ENCODE measurements at places on chromosomes 1 and 21.

DNA sequence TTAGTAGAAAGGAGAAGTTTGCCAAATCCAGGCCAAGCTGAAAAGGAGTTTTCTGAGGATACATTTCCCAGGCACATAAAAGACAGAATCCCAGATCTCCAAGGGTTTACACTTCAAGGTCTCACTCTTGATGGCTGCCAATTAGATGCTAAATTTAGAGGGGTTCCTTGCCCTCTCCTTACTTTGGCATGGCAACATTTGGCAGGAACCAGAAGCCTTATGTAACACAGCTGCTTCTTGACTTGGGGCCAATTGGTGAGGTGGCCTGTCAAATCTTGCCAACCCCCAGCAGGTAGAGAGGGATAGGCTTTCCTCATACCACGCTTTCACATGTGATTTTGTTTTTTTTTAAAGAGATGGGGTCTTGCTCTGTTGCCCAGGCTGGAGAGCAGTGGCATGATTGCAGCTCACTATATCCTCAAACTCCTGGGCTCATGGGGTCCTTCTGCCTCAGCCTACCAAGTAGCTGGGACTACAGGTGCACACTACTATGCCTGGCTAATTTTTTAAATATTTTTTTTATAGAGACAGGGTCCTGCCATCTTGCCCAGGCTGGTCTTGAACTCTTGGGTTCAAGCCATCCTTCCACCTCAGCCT, 25.2 kb upstream of the NKAIN1 start:
- DNase-seq, result no peak

- no peak for DNase-seq
Measured at GRCh38 chr21:44415073-44416025, 40.0 kb upstream of the LRRC3 start.

GRCh38 chr1:76866566-76866965, 714 bp upstream of the ST6GALNAC5 start:
- no peak for DNase-seq

DNA sequence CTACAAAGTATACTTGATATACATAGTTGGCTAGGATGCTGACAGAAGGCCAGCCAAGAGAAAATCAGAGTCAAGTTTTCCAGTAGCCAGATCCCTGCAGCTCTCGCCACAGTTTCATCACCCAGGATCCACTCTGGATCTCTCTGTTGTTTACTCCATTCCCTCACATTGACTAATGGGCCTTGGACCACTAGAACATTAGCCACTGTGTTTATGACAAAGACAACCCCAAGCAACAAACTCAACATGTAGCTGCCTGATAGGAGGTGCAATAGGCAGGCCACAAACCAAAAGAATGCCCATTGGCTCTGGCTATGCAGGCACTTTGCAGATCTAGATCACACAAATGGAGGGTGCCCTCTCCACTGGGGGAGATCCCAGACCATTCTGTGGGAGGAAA, 44.2 kb downstream of the ARHGEF11 start:
- DNase-seq, result no peak

DNA sequence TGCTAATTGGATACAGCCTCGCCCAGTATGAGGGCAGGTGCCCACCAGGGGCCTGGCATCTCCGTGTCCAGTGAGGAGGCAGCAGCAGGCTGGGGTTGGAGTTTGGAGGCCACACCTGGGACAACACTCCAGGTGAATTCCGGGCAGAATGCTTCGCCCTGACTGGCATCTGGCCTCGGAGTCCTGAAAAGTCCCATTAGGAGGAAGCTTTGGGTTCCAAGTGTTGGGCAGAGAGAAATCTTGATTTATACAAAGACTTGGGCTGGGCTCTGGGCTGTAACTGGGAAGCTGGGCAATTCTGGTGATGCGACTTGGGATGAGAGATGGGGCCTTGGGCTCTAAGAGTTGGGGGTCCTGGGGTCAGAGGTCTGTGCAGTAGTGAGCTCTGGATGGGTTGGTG, 48.1 kb upstream of the CSF3R start:
- DNase-seq, result no peak

- DNase-seq, result no peak
Measured at GRCh38 chr1:53947172-53947907, 1.2 kb downstream of the LRRC42 start.

DNA sequence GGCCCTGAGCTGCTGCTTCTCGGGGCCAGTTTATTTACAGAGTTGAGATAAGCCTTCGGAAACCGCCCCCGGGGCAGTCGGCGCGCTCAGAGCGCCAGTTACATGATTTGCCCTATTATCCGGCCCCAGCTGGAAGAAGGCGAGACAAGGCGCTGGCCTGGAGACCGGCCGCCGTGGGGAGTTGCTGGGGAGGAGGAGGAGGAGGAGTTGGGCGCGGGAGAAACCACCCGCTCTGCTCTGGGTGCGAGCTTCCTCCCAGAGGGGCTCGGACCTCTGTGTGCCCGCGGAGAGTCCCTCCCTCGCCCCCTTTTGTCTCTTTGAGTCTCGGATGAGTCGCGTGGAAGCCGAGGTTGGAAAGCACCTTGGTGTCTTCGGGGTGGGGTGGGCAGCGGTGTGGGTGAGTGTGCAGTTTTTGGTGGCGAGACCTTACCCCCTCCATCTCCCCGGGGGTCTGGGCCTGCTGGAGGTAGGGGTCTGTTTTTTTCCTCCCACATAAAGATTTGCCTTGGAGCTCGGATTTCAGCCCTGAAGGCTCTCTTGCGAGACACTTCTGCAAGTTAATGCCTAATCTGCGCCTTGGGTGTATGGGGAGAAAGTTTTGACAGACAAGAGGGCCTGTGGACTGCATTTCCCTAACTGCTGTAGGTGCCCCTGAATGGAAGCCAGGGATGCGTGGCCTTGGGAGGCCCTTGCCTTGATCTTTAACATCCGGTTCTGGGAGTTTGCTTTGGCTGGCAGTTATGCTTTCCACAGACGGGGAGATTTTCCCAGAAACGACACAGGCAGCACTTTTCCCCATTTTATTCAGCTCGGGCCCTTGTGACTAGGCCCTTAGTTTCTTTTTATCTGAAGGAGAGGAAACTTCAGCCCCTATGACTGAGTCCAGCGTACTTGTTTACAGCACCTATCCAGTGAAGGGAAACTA, 80.0 kb downstream of the NDUFS5 start:
- DNase-seq, result peak; percentile 16

Data from NCI-H345 (cell line).